ENCODE measurements at places on chromosomes 7 and 10.

DNA sequence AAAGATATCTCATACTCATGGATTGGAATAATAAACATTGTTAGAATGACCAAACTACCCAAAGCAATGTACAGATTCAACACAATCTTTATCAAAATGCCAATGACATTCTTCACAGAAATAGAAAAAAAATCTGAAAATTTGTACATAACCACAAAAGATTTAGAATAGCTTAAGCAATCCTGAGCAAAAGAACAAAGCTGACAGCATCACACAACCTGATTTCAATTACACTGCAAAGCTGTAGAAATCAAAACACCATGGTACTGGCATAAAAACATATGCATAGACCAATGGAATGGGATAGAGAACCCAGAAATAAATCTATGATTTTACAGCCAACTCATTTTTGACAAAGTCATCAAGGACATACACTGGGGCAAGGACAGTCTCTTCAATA is 130.0 kb upstream of the TMEM72 start:
- DNase-seq, result no peak

GRCh38 chr10:48447356-48448215 is 141.1 kb downstream of the MAPK8 start:
- no peak for DNase-seq

DNA sequence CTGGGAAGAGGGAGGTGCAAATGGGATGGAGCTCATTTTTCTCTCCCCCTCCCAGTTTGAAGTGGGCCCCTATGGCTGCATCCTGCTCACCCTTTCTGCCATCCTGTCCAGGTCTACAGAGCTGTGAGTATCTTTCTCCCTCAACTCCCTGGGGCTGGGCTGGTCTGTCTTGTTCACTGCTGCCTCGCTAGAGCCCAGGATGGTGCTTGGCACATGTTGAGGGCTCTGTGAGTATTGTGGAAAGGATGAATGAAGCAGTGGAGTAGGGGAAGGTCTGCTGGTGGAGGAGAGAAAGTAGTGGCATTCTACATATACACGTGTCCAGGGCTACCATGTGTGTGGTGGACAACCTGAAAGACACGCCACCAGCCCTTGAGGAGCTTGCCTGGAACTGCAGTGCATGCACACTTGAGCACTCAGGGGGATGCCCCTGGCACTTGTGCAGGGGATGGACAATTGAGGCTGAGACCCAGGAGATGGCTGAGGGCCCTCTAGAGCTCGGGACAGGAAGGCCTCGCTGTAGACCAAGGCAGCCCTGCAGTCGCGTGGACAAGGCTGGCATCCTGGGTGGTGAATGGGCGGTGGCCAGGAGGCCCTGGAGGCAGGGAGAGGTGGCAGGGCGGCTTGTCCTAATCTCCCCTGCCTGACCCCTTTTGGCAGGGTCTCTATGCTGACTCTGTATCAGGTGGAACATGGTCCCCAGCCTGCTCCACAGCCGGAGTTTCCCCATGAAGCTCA is 52.3 kb upstream of the AQP1 start:
- DNase-seq, result no peak

GRCh38 chr7:157616931-157617330 is 280.1 kb downstream of the DNAJB6 start:
- no peak for DNase-seq

DNA sequence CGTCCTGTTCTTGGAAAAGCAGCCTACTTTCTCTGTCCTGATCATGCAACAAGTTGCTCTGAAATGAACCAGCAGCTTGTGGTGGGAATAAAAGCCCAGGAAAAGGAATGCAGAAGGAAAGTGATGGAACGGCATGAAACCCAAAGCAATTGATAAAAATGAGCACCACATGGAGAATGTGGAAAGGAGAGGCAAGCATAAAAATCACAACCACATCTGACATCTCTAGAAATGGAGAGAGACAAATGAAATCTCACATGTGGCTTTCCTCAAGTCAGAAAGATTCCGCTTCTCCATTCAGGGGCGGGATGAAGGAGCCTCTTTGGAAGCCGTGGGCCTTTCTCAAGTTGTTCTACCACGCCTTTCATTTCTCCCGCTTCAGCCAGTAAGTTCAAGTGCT is 631.7 kb upstream of the GALNT17 start:
- no peak for DNase-seq

- no peak for DNase-seq
These were observed 25.2 kb downstream of the YWHAG start for GRCh38 chr7:76333511-76334101.

DNA sequence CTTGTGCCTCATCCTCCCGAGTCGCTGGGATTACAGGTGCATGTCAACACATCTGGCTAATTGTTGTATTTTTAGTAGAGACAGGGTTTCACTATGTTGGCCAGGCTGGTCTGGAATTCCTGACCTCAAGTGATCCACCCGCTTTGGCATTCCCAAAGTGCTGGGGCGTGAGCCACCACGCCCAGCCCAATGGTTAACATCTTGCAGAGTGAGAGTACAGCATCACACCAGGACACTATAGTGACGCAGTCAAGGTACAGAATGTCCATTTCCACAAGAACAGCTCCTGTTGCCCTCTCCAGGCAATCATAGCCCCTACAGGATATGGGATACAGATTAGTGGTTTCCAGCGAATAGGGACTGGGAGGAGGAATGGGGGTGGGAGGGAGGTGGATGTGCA is 34.0 kb downstream of the MYO1G start:
- DNase-seq, result no peak

DNA sequence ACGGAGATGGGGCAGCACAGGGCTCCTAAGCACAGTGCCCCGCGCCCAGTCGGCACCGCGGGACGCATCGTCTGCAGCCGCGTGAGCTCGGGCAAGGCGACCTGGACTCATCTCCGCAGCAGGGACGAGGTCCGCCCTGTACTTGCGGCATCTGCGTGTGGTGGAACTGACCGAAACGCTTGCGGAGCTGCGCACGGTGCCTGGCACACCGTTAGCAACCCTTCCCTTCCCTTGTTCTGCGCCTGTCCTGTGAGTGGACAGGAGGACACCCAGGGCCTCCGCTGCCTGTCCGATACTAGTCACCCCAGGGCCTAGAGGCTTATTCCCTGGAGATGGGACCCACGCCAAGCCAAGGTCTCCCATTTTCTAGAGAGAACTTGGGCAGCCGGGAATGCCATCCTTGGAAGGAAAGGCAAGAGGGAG is 98.5 kb downstream of the WDR11 start:
- DNase-seq, result no peak

GRCh38 chr7:12158334-12159060 is 52.6 kb upstream of the TMEM106B start:
- no peak for DNase-seq

Measured in activated CD4-positive, alpha-beta T cell treated with anti-CD3 and anti-CD28 coated beads, Interleukin-10, Interleukin-2, amounts not matched to agents 100 ng/mL and 50 ng/mL, durations not matched to agents 16 hours and 8 hours (primary cell).